ENCODE measurements at places on chromosomes 6 and 20.

DNA sequence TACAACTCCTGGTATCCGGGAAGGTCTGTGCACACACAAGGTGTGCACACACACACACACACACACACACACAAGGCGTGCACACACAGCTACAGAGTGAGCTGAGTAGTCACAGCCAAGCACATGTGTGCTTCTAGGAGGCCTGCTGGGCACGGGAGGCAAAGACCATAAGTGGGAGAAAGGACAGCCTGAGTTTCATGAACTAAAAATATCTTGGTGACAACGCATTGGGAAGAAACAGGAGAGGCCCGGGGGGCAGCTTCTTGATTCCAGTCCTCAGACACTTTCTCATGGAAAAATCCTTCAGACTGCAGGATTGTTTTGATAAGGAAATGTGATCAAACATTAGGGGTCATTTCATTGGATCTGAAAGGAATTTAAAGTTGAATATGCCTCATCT, 2.6 kb downstream of the TRAF3IP2 start:
- peak; percentile 29 for DNase-seq

GRCh38 chr6:104705095-104705707, 154.5 kb downstream of the HACE1 start:
- peak; percentile 56 for DNase-seq

GRCh38 chr6:21533678-21534077, 59.9 kb upstream of the SOX4 start:
- DNase-seq, result no peak

- DNase-seq, result no peak
These were observed 35.0 kb upstream of the CD93 start for GRCh38 chr20:23120936-23121750.

DNA sequence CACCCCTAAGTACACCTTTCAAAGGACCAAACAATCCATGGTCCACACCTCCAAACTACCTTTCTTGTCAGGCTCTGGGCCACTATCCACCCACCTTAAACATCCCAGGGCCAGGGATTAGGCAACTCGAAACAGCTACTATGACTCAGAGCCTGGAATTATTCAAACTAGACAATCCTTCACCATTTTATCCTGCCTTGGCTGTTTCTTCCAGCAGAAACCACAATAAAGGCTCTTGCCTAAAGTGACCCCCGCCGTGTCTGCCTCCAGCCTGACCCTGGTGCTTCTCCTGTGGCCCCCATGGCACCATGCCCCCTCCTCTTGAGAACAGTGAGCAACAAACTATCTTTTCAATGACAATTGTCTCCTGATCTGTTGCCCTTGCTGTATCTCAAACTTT, 195.5 kb downstream of the EPM2A start:
- DNase-seq, result no peak

DNA sequence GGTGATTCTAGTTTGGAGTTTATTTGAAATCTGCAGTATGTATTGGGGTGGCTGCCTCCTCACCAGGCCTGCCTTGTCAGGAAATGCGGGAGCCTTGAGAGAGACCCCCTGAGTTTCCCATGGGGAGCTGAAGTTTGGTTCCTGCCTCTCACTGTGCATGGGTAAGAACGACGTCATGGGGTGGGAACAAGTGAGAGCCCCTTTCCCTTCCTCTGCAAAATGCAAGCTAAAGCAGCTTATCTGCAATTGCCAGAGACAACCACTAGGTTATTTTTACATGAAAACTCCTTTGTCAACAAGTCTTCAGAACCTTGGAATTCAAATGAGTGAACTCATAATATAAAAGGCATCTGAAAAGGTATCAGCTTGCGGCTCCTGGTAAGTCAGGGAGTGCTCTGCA, 58.4 kb downstream of the TMEM170B start:
- no peak for DNase-seq

DNA sequence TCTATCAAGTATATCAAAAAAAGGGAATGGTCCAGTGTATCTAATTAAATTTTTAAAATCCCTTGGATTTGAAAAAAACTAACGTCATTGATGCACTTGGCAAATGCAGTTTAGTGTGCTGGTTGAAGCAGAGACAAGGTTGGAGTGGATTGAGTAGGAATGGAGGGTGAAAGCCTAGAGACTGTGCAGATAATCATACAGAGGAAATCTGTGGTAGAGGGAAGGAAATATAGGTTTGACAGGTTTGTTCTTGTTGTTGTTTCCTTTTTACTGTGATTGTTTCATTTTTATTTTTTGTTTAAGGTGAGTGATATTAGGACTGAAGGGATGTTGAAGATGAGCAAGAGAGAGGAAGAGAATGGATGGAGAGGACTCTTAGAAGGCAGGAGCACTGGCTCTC, 29.0 kb upstream of the L3MBTL3 start:
- no peak for DNase-seq

- DNase-seq, result peak; percentile 48
These were observed 30.9 kb upstream of the AVP start for GRCh38 chr20:3115190-3116107.

DNA sequence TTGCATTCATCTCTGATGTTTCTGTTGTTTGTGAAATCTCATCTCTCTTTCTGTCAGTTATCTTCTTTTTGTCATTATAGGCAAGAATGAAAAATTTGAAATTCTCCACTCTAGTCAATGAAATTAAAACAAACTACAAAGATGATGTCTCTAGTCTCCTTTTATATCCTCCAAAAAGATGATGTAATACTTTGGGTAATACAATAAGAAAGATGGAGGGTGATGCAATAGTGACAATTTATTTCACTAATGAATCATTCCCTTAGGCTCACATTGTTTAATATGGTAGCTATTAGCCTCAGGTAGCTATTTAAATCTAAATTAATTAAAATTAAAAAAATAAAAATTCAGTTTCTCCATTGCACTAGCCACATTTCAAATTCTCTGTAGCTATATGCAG, 145.4 kb downstream of the UST start:
- no peak for DNase-seq

DNA sequence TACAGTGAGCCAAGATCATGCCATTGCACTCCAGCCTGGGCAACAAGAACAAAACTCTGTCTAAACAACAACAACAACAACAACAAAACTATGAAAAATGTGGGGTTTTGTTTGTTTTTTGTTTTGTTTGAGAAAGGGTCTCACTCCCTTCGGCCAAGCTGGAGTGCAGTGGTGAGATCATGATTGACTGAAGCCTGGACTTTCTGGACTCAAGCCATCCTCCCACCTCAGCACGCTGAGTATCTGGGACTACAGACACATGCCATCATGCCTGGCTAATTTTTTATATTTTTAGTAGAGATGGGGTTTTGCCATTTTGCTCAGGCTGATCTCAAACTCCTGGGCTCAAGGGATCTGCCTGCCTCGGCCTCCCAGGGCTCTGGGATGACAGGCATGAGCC, 2.8 kb upstream of the MYLIP start:
- no peak for DNase-seq
